Stimulated activated CD4-positive, alpha-beta T cell treated with anti-CD3 and anti-CD28 coated beads, Interleukin-15, amount 100 ng/mL, for 48 hours (primary cell): ENCODE measurements at places on chromosomes 13 and 19.

GRCh38 chr19:15154002-15154612 lies 46.7 kb downstream of the NOTCH3 start:
- DNase-seq: peak; percentile 38

DNA sequence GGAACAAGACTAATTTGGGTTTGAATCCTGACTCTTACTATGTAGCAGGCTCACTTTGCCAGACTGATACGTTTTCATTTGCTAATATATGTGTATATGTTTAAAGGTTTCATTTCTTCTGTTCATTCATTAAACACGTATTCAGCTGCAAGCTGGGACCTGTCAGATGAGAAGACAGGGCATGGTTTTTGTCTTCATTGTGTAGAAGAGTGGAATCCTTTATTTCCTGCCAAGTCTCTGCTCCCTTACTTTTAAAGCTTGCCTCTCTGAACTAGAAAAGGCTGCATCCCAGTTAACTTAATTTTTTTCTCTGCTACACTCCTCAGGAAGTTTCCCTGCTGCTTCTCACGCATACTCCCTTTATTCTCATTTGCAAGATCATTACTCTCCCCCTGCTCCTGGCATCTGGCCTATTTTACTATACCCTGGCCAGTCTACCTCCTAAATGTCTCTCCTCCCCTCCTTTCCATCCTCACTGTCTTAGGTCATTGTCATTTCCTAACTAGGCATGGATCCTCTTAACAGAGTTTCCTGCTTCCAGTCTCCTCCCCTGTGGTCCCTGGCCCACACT lies 141.0 kb upstream of the TMTC4 start:
- no peak for DNase-seq

GRCh38 chr13:109963960-109964563 lies 177.7 kb upstream of the IRS2 start:
- no peak for DNase-seq

GRCh38 chr13:94703271-94703670 lies 9.1 kb downstream of the SOX21 start:
- DNase-seq: no peak

- no peak for DNase-seq
Measured at GRCh38 chr19:15099017-15099582, 8.1 kb upstream of the SYDE1 start.

DNA sequence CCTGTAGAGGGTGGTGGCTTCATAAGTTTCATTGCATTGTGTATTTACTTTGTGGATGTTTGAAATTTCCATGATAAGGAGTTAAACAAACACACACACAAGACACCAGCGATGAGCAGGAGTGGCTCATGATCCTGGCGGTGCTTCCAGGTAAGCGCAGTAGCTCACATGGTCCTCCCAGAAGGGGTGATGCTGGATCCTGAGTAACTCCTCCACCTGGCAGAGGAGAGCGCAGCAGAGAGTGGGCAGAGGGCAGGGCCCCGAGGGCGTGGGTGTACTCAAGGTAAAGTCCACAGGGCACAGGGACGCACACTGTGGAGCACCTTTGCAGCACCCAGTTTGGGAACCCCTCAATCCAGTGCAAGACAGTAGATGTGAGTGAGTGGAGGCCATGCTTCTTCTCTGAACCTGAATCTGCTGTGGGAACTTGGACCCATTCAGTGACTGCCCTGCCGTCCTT lies 54.0 kb downstream of the RFX2 start:
- no peak for DNase-seq

- no peak for DNase-seq
Measured at GRCh38 chr19:39196860-39197562, at the start of gene NCCRP1. NCCRP1 (plus strand) TSS chr19:39196964; CDS start chr19:39196983, 19 bp downstream.

GRCh38 chr19:2500841-2501261 lies 24.9 kb downstream of the GADD45B start:
- DNase-seq: no peak

DNA sequence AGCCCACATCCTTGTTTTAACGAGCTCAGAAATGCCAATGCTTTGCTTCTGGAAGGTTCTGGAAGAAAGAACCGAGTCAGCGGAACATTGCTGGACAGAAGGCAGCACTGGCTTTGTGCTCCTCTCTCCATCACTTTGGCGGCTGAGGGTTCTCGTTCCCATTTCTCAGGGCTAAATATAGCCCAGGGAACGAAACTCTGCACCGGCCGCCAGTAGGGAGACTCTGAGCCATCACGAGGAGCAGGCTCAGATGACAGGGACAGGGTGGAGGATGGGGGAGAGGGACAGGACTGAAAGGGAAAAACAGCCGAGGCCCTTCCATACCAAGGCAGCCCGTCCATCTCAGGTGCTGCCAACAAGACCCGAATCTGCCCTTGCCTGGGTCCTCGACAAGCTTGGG lies 166.4 kb downstream of the CACNA1A start:
- DNase-seq: no peak

DNA sequence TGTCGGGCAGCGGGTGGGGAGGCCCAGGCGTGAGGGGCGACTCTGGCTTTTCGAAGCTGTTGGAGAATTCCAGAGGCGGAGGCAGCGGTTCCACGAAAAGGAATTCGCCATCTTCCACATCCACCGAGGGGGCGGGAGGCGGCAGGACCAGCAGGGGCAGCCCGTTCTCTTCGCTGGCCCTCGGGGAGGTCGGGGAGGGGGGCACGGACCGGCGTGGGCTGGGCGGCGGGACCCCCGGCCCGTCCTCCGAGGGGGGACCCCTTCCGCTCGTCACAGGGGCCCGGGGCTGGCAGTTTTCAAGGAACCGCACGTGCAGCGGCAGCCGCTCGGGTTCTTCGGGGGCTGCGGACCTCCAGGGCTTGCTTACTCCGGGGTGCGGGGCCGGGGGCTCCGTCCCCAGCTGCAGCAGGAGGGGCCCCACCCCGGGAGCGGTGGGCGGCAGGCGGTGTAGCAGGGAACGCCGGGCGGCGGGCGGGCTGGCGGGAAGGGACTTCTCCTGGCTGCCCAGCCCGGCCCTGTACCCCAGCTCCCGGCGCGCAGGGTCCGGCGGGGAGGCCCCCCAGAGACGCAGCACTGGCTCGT lies 18.0 kb downstream of the C19orf81 start:
- DNase-seq: no peak

GRCh38 chr19:11125994-11126685 lies 29.4 kb downstream of the SPC24 start:
- DNase-seq: peak; percentile 53

- DNase-seq: peak; percentile 96
Measured at GRCh38 chr19:45001087-45001739, at the start of gene RELB. RELB (plus strand) TSS chr19:45001464; CDS start chr19:45001580, 116 bp downstream.

DNA sequence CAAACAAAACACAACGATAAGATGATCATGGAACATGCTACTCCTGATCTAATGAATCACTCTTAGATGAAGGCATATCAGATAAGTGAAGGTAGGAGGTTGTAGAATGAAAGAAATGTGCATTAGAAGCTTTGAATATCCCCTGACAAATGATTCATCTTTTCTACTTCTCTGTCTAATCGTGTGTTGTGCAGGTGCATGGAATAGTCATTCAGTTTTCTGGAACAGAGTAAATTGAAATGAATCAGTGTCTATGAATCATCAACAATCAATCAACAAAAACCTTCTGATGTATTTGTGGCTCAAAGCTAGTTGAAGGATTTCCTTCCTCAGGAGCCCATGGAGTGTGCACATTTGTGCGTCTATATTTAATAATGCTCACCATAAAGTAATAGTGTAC lies 1290.4 kb upstream of the PCDH20 start:
- DNase-seq: no peak

DNA sequence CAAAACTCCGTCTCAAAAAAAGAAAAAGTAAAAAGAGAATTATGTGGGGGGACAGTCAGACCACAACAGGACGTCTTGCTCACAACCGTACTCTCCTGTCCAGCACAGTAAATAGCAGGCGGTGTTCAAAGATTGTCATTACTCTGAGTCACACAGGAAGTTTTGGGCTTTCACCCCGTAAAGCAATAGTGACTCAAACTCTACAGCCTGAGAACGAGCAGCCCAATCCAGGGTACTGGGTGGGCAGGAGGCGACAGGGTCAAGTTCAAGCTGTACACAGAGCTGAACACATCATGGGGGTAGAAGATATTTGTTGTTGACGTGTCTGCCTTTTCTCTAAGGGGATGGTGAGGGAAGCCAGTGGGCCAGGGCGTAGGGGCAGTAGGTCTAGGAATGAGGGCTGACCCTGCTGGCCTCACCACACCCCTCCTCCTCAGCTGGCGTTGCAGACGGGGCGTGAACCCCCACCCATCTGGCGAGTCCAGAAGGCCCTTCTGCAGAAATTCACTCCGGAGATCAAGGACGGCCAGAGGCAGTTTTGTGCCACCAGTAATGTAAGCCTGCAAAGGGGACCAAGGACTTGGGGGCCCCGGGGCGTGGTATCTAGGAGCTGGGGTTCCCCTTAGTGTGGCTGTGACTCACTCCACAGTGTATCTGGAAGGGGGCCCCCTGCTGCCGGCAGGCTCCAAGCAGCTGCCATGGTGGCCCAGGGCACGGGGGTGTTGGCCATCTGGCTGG lies 23.3 kb downstream of the PRR12 start:
- no peak for DNase-seq

- no peak for DNase-seq
Measured at GRCh38 chr13:59250336-59251189, 913.2 kb downstream of the DIAPH3 start.

DNA sequence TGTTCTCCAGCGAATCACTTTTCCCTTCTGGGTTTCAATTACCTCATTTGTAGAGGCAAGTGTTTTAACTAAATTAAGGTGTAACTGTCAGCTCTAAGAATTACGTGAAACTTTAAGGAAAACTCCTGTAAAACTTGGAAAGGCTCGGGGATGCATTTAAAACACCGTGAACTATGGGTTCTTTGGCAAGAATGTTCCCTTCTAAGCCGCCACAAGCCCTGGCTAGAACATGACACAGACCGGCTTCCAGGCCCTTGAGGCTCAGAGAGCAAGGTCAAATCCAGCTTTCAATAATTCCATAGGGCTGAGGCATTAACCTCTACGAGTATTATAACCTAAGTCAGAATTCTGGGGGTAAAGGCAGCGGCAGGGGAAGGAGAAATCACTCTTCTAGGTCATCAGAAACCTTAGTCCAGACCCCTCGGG lies 685 bp downstream of the VWA8 start:
- DNase-seq: no peak
